Fibroblast of pulmonary artery (primary cell): ENCODE measurements at places on chromosomes 6 and 20.

- DNase-seq: peak; percentile 90
These were observed 839.4 kb downstream of the MAFB start for GRCh38 chr20:39849664-39850063.

GRCh38 chr20:59813126-59813947 is 120.1 kb downstream of the SYCP2 start:
- no peak for DNase-seq

DNA sequence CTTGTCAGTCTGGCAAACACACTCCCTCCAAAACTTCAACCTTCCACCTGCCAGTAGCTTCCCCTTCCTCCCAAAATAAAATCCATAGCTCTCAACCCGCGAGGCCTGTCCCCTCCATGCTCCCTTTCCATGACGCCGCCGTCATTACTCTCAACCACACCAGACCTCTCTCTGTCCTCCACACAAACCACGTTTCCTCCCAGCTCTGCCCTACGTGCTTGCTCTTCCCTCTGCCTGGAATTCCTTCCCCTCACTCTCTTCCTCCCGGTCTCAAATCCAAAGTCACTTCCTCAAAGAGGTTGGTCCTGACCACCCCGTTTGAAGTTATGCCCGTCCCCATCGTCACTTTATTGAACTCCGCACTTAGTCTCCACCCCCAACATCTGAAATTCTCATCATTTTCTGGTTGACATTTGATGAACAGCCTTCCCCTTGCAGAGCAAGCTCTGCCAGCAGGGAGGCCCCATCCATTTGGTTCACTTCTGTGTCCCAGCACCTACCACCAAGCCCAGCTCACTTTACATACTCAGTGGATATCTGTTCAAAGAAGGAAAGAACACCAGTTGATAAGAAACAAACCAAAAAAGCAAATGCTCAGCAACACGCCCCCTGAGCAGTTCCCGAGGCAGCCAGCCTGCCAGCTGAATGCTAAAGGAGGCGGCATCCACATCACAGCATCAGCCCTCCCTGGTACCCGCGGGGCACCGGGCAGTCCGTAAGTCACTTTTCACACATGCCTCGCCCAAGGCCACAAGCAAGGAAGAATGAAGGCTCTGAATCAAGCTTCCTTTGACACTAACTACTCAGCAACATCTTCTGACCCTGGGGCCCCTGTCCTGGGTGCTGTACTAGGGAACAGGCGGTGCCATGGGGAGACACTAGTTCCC is 125.0 kb downstream of the NFATC2 start:
- no peak for DNase-seq

GRCh38 chr6:131636880-131637792 is at the start of gene ENPP3:
Gene ENPP3, plus strand, starts transcription at chr6:131637302. Its CDS starts 83 bp downstream, at chr6:131637385.
- peak; percentile 29 for DNase-seq

DNA sequence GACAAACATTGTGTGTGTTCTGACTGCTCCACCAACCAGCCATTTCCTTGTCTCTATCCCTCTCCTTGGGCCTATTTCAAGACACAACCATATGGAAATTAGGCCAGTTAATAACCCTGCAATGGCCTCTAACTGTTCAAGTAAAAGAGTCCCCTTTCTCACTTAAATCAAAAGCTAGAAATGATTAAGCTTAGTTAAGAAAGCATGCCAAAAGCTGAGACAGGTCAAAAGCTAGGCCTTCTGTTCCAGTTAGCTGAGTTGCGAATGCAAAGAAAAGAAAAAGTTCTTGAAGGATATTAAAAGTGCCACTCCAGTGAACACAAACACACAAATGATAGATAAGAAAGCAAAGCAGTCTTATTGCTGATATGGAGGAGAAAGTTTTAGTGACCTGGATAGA is 22.5 kb downstream of the SERINC1 start:
- DNase-seq: no peak

DNA sequence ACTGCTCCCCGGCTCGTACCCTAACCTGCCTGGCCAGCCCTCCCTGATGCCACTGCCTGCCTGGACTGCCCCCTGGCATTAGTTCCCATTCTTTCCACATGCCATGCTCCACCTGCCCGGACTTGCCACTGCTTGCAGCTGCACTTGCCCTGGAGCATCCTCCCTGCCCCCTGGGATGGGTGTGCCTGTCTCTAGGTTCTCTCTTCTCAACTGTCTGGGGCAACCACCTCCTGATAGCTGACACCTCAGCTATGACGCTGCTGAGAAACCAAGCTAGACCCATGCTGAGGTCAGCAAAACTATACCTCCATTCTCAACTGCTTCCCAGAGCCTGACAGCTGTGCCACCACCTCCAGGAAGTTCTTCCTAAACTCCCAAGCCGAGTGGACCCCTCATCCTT is 72.1 kb downstream of the PERP start:
- no peak for DNase-seq

GRCh38 chr20:1825938-1826445 is 69.2 kb upstream of the SIRPA start:
- DNase-seq: no peak

- DNase-seq: no peak
These were observed 62.9 kb upstream of the HBS1L start for GRCh38 chr6:135117413-135117968.

DNA sequence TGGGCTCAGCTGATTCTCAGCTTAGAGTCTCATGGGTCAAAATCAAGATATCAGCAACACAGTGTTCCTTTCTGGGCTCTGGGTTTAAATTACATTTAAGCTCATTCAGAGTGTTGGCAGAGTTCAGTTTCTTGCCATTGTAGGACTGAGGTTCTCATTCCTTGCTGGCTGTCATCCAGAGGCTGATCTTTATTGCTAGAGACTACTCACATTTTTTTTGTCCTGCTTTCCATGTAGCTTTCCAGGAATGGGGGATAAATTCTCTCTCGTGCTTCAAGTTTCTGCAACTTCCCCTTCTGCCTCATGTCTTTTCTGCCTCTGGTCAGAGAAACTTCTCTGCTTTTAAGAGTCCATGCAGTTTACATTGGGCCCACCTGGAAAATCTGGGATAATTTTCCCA is 86.9 kb downstream of the RFX6 start:
- no peak for DNase-seq

DNA sequence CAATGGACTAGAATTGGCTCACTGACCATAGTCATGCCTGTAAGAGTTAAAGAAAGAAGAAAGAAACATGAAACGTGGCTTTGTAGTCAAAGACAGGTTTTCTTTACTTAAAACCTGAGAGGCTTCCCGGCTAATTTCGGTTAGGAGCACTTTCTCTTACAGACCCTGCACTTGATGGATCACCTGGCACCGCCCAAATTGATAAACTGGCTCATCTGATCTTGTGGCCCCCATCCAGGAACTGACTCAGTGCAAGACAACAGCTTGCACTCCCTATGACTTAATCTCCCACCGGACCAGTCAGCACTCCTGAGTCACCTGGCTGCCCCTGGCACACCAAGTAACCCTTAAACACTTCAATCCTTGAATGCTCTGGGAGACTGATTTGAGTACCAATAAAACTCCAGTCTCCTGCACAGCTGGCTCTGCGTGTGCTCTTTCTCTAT is 12.3 kb downstream of the TMEM14B start:
- peak; percentile 52 for DNase-seq

DNA sequence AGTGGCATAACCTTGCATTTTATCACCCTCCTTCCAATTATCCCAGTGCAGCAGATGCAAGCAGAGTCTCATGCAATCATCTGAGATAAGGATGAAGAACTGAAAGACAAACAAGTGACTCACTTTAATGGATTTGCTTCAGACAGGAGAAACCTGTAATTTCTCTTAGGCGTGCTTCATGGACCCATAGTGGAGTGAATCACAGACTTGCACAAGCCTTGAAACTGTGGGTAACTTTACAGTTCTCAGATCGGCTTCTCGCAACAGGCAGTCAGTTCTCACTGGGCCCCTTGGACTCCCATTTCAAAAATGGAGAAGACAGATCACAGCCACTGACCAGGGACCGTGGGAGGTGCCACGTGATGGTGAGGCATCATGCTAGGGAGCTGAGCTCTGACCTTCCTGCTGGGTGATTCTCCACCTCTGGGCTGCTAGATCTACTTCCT is at the start of gene ADGRF4:
TSS of gene ADGRF4 (plus strand) at position 239 of the 446 bp plus-strand sequence. CDS start 8,666 bp downstream, outside the sequence.
- peak; percentile 81 for DNase-seq

GRCh38 chr6:8238773-8239683 is 136.7 kb upstream of the EEF1E1 start:
- DNase-seq: no peak

DNA sequence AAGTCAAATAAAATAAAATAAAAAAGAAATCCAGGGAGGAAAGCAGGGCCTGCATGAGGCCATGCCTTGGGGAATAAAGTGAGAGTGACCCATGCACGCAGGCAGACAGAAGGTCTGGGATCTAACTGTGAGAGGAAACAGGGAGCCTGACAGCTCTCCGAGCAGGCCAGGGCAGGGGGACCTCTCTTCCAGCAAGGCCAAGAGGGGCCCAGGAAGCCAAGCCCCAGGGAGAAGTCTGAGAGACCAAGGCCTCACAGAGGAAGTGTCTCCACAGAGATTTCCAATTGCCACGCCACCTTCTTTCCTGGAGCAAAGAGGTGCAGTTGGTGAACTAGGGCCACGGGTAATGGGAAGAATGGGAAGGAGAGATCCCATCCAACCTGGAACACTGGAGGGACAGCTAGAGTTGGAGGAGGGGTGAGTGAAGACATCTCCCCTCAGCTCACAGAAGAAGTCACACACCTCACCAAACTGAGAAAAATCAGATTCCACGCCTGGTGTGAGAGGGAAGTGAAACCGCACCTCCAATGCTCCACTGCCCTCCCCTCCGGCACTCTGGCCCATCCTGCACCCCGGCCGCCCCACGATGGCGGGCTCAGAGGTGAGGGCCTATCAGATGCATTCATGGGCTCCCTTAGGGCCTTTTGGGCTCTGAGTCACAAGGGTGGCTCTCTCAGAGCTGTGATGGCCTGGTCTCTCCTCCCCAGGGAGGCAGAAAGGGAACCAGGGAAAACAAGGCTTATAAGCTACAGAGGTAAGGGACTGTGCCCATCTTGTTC is 25.1 kb upstream of the TAF8 start:
- no peak for DNase-seq

DNA sequence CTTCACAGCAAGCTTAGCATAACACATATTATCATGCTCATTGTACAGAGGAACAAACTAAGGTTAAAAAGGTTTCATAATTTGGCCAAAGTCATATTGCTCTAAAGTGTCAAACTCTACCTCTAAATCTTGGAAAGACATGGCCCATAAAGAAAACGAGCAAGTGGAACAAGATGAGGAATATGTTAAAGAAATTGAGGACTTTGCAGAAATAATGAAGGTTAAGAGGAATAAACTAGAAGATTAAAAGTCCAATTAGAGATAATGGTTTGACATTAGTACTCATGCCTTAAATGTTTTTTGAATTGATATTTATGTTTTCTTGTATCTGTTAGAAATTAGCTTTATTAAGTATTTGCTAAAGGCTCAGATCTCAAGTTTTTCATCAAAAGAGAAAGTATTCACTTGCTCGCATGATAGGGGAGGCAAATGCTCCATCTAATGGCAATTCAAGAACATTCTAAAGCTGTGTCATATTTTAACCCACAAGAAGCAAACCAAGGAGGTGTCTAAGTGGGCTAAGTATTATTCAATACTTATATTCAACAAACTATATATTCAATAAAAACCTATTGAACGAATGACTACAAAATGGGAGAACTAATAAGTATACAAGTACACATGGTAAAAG is 192.9 kb upstream of the SPTLC3 start:
- no peak for DNase-seq

GRCh38 chr20:59774921-59775686 is 158.3 kb downstream of the SYCP2 start:
- DNase-seq: no peak

DNA sequence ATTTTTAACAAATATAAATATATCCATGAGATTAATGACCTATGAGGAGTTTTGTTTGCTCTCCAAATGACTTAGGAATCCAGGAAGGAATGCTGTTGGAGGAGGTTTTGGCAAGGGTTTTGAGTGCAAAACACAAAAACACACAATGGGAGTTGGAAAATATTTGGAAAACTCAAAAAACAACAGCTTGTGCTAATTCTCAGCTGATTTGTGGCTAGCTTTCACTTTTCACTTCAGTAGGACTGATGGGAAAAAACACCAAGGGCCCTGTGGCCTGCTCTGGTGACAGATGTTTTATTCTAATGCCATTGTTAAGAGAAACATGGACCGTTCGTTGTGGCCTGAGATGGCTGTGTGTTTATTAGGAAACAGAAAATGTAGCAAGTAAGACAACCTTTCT is 113.9 kb downstream of the ALDH8A1 start:
- DNase-seq: peak; percentile 70

GRCh38 chr6:33759887-33760629 is 13.4 kb upstream of the IP6K3 start:
- DNase-seq: no peak

DNA sequence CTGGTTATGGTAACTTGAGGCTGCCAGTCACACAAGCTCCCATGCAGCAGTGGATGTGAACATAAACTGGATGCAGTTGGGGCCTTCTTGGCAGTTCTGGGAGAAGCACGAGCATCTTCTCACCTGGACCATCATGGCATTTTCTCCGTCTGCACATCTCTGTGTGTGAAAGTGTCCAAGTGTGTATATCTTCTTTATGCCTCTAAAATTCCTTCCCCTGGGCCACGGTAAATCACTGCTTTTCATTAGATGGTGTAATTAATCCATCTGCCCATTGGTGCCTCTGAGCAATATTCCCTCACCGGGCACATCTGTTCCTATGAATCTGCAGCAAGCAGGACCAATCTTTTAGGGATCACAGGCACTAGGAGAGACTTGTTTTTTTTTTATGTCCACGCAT is 138.0 kb downstream of the MAP3K7 start:
- no peak for DNase-seq

DNA sequence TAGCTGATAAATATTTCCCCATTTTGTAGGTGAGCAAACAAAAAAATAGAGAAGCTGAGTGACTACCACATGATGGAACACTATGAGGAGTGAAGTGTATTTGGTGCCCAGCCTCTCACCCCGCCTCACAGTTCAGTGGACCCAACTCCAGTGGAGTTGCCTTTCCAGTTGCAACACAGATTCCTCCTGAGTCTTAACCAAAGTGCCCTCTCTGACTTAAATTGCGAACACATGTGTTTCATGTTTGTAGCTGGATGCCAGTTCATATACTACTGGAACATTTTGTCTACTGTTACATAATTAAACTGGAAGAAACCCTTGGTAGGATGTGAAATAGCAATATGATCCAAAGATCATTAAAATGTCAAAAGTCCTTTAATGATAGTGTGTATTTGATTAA is 448.9 kb downstream of the COL12A1 start:
- no peak for DNase-seq

DNA sequence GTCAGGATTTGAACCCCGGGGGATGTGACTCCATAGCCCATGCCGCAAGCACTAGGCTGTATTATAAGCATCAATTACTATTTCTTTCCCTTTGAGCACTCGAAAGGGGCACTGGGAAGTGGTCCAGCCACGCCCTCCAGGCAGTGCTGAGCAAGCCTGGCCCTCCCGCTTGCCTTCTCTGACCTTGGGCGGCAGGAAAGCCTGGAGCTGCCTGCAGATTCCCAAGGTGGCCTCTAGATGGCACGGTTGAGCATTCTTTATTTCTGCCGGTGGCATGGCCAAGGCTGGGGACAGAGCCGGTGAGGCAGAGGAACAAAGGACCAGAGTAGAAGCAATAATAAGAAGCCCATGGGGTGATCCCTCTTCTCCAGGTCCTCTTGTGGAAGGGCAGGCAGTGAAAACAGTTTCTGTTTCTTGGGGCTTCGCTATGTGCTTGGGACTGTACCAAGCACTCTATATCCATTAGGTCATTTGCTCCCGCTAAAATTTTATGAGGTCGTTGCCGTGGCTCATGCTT is 32.0 kb downstream of the ARHGAP40 start:
- peak; percentile 57 for DNase-seq
